Kidney epithelial cell (primary cell): ENCODE measurements at places on chromosomes 5 and 9. TPM values are rescaled to one million over a fixed set of nuclear protein-coding genes. Genes with fewer than 3 reads are reported as not detected.

MYOT gene
- not detected in 2 replicates for total RNA-seq

LCN6 gene
- not detected in 2 replicates for total RNA-seq

- no peak for DNase-seq
These were observed 88.6 kb downstream of the PPP2R2B start for GRCh38 chr5:146789712-146790653.

GRCh38 chr9:73280113-73280512, 128.4 kb downstream of the ANXA1 start:
- no peak for DNase-seq

- DNase-seq = no peak
These were observed 81.4 kb downstream of the ATPSCKMT start for GRCh38 chr5:10168254-10168653.

DNA sequence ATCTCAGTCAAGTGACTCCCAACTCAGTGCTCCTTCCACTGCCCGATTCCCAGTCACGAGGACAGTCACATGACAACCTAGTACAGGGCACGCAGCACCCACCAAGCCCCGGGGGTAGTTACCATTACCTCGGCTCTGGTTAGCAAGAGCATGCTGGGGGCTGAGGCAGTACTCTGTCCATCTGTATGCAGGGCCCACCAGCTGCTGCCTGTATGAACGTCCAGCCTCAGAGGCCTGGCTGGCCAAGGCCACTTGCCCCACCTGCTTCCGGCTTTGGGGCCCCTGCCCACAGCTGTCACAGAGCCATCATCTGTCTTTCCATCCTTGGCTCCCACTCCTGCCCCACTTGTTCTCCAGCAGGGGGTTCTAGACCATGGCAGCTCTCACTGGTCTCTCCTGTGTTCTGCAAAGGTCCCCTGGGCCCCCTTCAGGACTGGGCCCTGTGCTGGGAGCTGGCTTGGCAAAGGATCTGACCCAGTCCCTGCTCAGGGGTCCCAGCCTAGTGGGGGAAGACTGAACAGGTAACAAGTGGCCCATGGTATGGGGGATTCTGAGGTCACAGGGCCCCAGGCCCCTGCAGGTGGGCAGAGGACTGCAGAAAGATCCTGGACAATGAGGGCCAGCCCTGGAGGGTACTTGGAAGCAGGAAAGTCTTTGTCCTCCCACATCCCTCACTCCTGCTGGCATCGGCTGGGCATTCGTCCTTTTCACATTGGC, 3.3 kb downstream of the RPL35 start:
- no peak for DNase-seq

DNA sequence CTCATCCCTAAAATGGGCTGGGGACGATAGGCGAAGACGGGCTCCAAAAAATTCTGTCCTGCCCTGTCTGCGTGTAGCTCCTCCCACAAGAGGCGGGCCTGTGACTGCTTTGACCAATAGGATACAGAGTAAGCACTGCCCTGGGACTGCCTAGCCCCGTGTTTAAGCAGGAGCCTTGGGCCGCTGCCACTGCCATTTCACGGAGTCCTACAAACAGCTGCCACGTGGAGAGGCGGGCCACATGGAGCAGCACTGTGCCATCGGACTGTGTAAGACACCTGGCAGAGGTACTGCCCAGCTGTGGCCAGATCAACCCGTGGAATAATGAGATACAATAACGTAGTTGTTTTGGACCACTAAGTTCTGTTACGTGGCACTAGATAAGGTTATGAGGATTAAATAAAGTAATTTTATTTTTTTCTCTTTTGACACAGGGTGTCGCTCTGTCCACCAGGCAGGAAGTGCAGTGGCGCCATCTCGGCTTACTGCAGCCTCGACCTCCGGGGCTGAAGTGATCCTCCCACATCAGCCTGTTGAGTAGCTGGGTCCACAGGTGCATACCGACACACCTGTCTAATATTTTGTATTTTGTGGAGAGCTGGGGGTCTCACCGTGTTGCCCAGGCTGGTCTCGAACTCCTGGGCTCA, 87.2 kb downstream of the LMNB1 start:
- no peak for DNase-seq

- no peak for DNase-seq
These were observed 392.2 kb upstream of the KLF4 start for GRCh38 chr9:107881626-107882300.

DNA sequence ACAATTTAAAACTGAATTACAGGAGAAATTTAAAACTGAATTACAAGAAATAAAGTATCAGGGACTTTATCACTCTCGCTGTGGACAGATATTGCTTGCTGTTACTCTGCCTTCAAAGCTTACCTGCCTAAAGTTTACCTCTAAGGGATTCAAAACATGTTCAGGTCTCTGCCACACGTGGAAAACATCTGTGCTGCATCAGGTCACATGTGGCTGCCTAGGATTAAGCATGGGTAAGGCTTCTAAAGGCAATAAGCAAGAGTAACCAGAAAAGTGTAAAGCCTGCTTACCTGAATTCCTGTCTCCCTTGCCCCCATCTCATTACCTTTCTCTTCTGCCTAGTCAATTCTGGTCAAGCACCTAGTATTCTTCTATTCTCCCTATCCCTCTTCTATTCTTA, 18.9 kb downstream of the MINAR2 start:
- DNase-seq = no peak

- no peak for DNase-seq
These were observed at the start of gene FTMT for GRCh38 chr5:121851643-121852574. Gene FTMT (plus strand): TSS chr5:121851882. CDS start chr5:121851964, 82 bp downstream.

- DNase-seq = no peak
These were observed 141.6 kb downstream of the INSYN2B start for GRCh38 chr5:169838688-169839087.
